ENCODE measurements at places on chromosomes 2 and 18.

GRCh38 chr2:220987839-220988238, 584.3 kb downstream of the EPHA4 start:
- no peak for DNase-seq

- no peak for DNase-seq
Measured at GRCh38 chr2:172965433-172966212, 110.0 kb upstream of the MAP3K20 start.

GRCh38 chr2:33123216-33123615, 176.5 kb downstream of the LTBP1 start:
- DNase-seq: no peak

GRCh38 chr2:38515155-38516074, 87.3 kb downstream of the HNRNPLL start:
- no peak for DNase-seq

GRCh38 chr2:147365622-147366021, 479.2 kb upstream of the ACVR2A start:
- no peak for DNase-seq

- DNase-seq: no peak
Measured at GRCh38 chr2:71778936-71779773, 325.8 kb downstream of the DYSF start.

- DNase-seq: no peak
Measured at GRCh38 chr2:54577035-54577434, 120.9 kb downstream of the SPTBN1 start.

DNA sequence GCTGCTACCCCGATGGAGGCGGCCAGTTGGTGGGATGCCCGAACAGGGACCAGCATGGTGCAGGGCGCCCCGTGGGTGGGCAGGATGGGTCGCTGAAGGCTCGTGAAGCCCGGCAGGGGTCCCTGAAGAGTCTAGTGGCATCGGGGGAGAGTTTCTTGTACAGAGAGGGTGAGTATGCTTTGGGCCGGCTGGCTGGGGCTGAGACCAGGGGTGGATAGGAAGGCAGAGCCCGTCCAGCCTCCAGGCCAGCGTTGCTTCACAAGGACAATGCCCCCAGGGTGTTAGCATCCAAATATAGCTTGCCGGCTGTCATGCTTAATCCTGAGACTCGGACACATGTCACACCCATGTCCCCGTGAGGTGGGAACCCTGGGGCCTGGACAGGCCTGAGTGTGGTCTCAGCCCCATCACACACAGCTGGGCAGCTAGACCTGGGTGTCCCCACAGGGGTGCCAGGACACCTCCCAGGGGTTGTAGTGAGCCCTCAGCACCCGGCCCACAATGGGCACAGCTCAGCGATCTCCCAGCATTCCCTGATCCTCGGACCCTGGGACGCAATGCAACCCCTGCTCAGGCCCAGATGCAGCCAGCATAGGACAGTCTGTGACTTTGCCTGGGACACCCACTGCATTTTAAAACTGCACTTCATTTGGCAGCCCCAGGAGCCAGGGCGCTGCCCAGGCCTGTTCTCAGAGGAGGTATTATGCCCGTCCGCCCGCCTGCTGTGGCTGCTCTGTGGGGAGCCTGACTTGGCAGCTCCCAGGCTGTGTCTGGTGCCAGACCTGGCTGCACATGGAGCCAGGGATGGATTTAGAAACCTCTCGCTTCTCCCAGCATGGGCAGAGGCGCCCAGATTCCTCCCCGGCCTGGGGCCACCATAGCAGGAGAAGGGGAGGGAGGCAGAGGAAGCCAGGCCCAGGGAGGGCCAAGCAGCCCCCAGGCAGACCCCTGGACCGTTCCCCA, 36.4 kb downstream of the RAMP1 start:
- no peak for DNase-seq

DNA sequence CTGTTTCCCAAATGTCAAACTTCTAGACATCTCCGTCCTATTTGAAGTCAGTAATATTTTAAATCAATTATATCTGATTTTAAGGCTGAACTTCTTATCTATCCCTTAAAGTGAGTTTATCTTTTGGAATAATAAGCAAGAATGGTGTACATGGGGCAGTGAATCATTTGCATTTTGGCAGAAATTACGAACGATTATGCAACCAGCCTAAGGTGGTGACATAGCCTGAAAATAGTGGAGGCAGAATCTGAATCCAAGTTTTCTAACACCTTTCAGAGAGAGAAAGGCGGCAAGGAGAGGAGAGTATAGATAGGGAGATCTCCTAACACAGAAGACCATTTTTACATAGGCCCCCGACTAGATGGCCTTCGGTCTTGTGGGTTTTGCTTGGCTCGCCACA, 10.7 kb downstream of the ZBTB14 start:
- DNase-seq: no peak

GRCh38 chr2:197045115-197045514, 118.6 kb upstream of the PGAP1 start:
- no peak for DNase-seq
